Dermis blood vessel endothelial cell (primary cell): ENCODE measurements at places on chromosomes 16 and 17. TPM values are rescaled to one million over a fixed set of nuclear protein-coding genes. Genes with fewer than 3 reads are reported as not detected.

The CDH1 gene
- total RNA-seq = under 0.01 and 0.17 TPM in 2 replicates

The CCL2 gene
- total RNA-seq = 84.3 and 218 TPM in 2 replicates

The COX6A2 gene
- total RNA-seq = not detected in 2 replicates

The SLC47A2 gene
- not detected in 2 replicates for total RNA-seq

The KCNJ18 gene
- not detected in 2 replicates for total RNA-seq

The RPS2 gene
- total RNA-seq = 1,669 and 1,784 TPM in 2 replicates

The KCNH6 gene
- total RNA-seq = 0.05 TPM in 1 of 2 replicates, not detected in the other

The PSMC3IP gene
- total RNA-seq = 4.9 and 5.5 TPM in 2 replicates

The KRTAP2-1 gene
- total RNA-seq = not detected in 2 replicates

The AHSP gene
- not detected in 2 replicates for total RNA-seq

The WNT9B gene
- total RNA-seq = not detected in 2 replicates
